SW480 (cell line): ENCODE measurements at places on chromosomes 7 and 10.

- DNase-seq, result peak; percentile 23
These were observed 56.0 kb upstream of the BTRC start for GRCh38 chr10:101297901-101298486.

- no peak for DNase-seq
These were observed 45.4 kb downstream of the GPR37 start for GRCh38 chr7:124720195-124720594.

DNA sequence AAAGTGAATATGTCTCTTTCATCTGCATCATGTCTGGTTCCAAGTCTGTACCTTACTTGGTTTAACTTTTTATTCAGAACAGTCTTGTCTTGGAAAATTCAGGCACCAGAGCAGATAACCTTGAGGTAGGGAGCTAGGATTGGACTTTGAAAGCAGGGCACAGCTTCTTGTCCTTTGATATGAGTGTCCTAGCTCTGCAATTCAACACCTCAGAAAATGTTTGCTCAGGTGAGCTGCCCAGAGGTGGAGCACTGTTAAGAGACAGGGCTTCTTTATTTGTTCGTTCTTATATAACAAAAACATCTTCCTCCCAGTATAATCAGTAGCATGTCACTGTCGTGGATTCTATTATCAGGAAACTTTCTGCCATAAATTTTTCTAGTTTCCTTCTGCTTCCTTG, 118.3 kb downstream of the LRRC4 start:
- DNase-seq, result peak; percentile 9

- no peak for DNase-seq
These were observed 12.8 kb upstream of the PROSER2 start for GRCh38 chr10:11810313-11810766.

DNA sequence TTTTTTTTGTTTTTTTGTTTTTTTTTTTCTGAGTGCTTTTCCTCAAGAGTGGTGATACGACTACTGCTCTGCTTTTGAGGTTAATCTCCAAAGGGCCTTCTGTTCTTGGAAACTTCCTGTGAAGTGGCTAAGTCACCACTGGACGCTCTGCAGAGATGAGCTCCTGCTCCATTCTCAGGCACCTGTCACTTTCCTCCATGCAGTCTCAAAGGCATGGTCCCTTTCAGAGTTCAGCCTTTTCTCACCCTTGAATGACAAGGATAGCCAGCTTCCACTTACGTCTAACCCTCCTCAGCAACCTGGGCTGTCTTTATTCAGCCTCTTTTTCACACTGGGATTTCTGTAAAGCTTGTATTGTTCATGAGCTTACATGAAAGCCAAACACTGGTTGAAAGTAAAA, 65.8 kb downstream of the BMPER start:
- no peak for DNase-seq

DNA sequence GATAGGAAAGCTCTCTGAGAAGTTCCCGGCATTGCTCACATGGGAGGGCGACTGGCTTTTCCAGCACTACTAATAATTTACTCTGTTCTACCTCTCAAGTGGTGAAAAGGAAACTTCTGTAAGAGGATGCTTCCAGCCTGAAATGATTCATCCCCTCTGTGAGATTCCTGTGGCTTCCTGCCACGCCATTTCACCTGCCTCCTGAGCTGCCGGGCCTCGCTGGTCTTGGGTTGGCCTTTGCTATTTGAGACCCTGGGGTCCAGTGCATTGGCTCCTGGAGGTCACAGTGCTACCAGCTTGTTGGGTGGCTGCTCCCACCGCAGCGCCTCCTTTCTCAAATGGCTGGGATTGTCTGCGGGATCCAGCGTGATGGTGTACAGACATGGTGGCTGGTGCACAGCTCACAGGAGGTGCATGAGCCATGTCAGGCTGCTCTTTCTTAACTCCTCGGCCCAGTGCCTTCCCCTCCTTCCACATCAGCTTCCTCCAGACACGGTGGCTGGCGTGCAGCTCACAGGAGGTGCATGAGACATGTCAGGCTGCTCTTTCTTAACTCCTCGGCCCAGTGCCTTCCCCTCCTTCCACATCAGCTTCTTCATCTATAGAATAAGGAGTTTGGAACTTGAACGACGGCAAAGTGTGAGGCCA, 42.9 kb upstream of the PCBD1 start:
- peak; percentile 69 for DNase-seq

- no peak for DNase-seq
These were observed 35.7 kb downstream of the ZCCHC24 start for GRCh38 chr10:79409726-79410085.

- DNase-seq, result no peak
These were observed 158.3 kb downstream of the FRMD4A start for GRCh38 chr10:14172336-14172950.

- DNase-seq, result no peak
These were observed 70.9 kb downstream of the DNAJB6 start for GRCh38 chr7:157407512-157408257.

GRCh38 chr10:122554131-122555036, 6.2 kb upstream of the DMBT1 start:
- no peak for DNase-seq

GRCh38 chr10:89216056-89216455, 8.9 kb upstream of the CH25H start:
- no peak for DNase-seq

- DNase-seq, result no peak
These were observed 299.0 kb downstream of the RPS24 start for GRCh38 chr10:78332657-78333056.

DNA sequence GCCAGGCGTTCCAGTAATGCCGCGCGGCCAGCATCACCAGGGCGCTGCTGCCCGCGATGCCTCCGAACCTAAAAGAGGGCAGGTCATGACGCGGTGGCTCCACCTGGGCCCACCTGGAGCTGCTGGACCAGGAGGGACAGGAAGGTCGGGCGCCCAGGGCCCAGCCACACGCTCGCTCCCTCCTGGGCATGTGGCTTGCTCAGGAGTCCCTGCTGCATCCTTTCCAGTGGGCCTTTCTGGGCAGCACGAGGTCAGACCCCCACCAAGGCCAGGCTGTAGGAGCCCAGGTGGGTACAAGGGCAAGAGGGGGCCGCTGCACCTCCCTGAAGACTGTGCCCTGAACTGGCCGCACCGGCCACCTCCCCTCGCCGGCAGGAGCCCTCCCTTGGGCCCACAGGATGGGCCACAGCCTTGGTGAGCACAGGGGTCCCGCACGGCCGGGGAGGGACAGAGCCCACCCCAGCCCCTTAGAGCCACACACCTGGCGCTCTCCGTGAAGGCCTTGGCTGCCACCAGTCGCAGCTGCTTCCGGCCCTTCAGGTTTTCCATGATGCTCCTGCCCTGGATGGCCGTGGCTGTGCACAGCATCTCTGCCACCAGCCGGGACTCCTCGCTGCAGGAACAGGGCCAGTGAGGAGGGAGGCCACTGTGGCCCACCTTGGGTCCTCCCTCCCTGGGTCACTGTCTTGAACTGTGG, 43.2 kb downstream of the CFAP46 start:
- no peak for DNase-seq

- no peak for DNase-seq
These were observed 214.8 kb downstream of the LRRTM3 start for GRCh38 chr10:67140641-67141040.

DNA sequence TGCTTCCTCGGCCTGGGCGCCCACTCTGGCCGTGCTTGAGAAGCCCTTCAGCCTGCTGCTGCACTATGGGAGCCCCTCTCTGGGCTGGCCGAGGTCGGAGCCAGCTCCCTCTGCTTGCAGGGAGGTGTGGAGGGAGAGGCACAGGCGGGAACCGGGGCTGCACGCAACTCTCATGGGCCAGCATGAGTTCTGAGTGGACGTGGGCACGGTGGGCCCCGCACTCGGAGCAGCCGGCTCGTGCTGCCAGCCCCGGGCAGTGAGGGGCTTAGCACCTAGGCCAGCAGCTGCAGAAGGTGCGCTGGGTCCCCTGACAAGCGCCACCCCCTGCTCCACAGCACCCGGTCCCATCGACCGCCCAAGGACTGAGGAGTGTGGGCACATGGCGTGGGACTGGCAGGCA, 9.0 kb upstream of the PDK4 start:
- DNase-seq, result no peak

- peak; percentile 87 for DNase-seq
These were observed 3.3 kb downstream of the MAPK8 start for GRCh38 chr10:48309711-48310226.

DNA sequence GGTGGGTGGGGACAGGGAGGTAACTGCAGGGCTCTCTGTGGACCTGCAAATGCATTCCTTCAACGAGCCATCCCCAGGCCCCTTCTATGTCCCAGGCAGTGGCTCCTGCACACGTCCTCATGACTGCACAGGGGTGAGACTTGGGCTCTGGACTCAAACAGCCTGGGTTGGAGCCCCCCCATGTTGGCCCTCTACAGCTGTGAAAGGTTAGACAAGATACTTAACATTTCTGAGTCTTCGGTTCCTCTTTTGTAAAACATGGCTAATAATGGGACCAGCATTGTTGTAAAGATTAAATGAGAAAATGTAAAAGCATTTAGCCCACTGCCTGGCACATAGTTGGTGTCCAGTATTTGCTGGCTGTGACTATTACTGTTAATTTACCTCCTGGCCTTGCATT, 41.8 kb downstream of the CHST3 start:
- no peak for DNase-seq

DNA sequence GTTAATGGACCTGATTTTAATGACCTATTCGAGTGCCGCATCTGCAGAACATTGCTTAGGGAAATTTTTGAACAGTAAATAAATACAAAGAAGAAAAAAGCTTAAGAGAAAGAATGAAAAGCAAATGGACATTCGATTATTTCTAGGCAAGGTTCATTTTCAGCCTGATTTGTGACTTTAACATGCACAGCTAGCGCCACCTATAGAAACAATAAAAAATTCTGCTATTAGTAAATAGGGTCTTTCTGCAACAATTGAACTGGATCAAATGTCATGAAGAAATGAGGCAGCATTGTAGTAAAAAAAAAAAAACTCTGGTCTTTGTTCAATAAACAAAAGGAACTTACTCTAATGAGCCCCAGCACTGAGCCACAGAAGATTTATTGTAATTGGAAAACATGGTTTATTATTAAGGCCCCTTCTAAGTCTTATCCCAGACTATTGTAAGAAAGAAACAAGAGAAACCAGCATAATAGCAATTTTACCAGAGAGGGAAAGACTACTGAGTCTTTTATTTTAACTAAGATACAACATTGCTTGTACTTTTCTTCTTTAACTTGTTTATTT, 41.4 kb upstream of the GHITM start:
- peak; percentile 11 for DNase-seq
